ENCODE measurements at places on chromosomes 12 and 14.

DNA sequence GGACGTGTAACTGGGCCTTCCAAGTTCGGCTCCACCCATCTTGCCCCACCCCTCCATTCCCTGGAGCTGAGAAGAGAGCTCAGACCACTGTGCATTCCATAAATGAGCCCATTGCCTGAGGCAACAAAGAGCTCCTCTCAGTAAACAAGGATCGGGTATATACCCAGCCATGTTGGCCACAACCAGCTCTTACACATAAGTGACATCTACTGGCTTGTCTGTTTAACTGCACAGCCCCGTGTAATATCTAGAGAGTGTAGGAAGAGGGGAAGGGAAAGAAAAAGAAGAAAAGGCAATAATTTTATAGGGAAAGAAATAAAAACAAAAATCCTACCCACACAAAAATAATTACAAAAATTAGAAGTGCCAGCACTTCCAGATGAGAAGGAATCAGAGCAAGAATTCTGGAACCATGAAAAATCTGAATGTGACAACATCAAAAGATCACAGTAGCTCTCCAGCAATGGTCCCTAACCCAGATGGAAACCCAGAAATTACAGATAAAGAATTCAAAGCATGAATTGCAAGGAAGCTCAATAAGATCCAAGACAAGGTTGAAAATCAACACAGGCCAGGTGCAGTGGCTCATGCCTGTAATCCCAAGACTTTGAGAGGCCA, 308.1 kb downstream of the RPAP3 start:
- peak; percentile 44 for DNase-seq

GRCh38 chr12:101172316-101172715, 37.7 kb downstream of the SLC5A8 start:
- no peak for DNase-seq

GRCh38 chr14:24059841-24060388, 8.1 kb downstream of the CARMIL3 start:
- no peak for DNase-seq

GRCh38 chr12:57235728-57236131, 6.2 kb downstream of the SHMT2 start:
- DNase-seq: no peak
